ENCODE measurements at places on chromosomes 2 and 18. TPM values are rescaled to one million over a fixed set of nuclear protein-coding genes. Genes with fewer than 3 reads are reported as not detected.
A peak's percentile ranks its signal among the peaks of the same experiment; 100 is the strongest.

- DNase-seq, result no peak
Measured at GRCh38 chr18:64679121-64679520, 530.2 kb upstream of the LINC00305 start.

DNA sequence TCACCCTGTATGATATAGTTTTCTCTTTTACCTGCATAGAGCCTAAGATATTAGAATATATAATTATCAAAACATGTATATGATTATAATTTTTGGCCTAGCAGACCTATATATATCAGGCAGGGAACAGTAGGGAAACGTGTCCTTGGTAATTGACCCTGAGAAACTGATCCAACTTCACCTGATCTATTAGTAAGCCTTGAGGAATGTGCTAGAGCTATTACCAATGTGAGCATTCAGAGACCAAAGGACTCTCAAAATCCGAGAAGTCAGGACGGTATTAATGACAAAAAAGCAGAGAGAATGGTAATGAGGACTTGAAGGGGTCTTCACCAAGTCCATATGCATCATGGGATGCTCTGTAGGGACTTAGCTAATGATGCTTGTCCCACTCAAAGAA, 571.9 kb downstream of the CPS1 start:
- DNase-seq, result no peak

DNA sequence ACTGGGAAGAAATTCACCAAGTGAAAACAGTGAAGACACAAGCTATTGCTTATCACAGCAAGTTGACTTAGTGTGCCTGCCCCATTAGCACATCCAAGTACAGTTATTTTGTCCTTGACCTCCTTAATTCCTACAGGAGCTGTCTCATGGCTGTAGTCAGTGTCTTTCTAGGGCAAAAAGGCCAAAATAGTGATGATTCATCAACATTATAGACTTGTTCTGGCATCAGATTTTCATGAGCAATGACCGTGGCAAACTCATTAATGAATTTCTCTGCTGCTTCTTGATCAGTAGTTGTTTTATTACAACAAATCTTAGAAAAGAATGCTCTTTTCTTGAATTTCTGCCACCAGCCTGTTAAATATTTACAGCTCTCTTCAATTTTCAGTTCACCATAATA, 1169.3 kb upstream of the DDX18 start:
- no peak for DNase-seq

The TUBB8B gene
- polyA plus RNA-seq, result 2.9 TPM

DNA sequence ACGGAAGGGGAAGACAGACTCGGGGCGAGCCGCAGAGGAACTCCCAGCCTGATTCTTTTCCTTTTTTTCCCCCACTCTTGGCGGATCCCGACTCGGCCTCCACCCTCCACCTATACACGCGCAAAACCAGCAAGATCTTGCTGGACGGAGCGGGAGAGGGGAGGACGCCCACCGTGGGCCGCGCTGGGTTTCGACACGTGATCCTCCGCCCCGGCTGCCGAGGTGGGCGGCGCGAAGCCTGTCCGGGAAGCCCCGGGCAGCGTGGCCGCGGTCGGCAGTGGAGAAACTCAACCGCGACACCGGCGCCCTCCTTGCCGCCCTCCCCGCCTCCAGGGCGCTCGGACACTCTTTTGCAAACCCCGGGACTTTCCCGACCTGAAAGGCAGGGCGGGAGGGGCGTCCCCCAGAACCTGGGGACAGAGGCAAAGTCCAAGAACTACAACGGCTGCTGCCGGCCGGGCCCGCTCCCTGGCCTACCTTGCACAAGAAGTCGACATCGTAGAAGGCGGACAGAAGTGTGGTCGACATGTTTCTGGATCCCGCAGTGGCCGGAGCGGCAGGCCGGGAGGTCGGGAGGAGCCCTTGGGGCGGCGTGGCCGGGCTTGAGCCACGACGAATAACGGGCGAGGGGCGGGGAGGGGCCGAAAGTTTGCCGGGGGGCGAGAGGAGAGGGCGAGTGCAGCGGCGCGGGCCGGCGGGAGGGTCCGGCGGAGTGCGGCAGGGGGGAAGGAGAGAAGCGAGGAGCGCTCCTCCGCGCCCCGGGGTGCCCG, 433 bp downstream of the ZFP36L2 start:
- peak; percentile 69 for DNase-seq

The GAL3ST2 gene
- polyA plus RNA-seq, result not detected

The FOXI3 gene
- not detected for polyA plus RNA-seq

The PTMA gene
- polyA plus RNA-seq, result 1,827 TPM

DNA sequence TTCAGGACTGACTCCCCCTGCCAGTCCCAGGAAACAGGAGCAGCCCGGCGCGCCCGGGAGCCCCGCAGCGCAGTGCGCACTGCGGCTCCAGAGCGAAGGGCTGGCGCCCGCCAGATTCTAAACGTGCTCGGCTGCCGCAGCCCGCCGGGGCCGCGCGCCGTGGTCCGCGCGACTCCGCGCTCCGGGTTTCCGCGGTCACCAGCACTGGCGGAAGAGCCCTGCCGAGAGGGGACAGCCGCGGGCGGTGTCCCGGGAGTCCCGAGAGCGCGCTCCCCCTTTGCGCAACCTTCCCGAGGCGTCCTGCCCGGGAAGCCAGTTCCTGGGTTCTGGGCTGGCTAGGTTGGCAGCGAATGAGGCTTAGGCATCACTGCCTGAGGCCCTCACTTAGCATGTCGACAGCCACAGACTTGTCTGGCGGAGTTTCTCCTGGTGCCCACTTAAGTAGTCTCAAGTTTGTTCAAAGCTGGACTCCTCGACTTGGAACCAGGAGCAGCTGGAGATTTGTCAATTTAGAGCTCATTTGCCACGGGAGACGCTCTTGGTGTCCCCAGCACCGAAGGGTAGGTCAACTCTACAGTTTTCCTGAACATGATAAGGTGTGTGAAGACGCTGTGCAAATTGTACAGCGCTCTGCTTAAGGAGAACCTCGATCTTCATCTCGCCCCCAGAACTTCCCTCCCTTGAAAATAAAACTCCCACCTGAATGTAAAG, 1.5 kb upstream of the VSNL1 start:
- DNase-seq, result peak; percentile 78

DNA sequence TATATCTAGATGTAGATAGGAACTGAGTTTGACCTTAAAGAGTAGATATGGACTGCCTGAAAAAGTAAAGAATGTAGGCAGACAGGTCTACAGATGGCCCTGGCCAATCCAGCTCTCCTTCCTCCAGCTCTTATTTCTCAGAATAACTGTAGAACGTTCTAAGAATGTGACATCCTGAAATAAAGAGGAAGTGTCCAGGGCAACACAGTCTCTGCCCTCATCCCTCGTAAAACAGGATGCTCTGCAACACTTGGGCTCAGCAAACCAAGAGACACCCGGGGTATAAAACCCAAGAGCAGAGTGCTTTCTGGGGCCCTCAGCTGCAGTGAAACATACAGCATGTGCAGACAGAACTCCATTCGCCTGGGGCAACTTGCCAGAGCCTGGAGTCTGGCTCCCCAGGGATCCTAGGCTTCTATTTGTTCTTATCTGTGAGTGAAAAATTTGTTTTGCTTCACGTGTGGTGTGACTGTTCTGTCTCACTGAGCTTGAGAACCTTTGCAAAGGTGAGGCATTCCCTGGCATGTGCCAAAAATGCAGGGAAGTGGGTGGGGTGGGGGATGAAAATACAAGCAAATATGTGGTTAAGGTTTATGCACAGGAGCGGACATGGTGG, 401.0 kb downstream of the SETBP1 start:
- DNase-seq, result no peak

GRCh38 chr18:50190926-50191325, 4.0 kb downstream of the MYO5B start:
- DNase-seq, result no peak

- no peak for DNase-seq
Measured at GRCh38 chr2:156518138-156518537, 82.0 kb downstream of the GPD2 start.

DNA sequence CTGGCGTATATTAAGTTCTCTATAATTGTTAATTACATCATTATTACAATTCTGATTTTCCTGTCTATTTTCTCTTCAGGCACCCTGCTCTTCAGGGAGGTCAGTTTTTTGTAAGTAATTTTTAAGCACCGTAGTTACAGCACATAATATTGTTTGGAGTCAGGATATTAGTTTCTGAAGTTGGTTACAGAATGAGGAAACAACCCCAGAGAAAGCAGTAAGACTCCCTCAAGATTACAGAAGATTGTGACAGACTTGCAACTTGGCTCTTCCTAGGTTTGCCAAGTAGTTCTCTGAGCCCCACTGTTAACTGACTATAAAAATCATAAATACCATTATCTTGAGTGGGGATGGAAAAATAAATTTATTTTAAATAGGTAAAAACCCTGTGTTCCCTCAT, 921 bp downstream of the RPE start:
- DNase-seq, result no peak

The SNRPD1 gene
- 15.6 TPM for polyA plus RNA-seq

DNA sequence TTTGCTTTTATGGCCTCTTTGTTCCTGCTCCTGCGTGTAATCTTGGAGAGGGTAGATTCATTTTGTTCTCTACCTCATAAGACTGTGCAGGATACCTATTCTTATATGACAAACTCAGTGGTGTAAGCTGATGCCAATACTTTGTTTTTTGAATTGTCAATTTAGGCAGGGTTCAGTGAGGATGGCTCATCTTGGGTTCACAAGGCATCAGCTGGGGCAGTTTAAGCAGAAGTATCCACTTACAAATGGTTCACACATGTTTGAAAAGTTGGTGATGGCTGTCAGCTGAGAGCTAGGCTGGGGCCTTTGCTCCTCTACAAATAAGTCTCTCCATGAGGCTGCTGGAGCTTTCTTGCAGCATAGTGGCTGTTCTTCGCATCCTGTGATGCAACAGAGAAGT, 920.6 kb upstream of the PIK3C3 start:
- DNase-seq, result no peak

GRCh38 chr2:168037778-168038177, 209.6 kb downstream of the STK39 start:
- DNase-seq, result no peak

The TUBA3E gene
- 0.15 TPM for polyA plus RNA-seq

- no peak for DNase-seq
Measured at GRCh38 chr2:10573709-10574108, 116.1 kb downstream of the NOL10 start.

The SYT4 gene
- polyA plus RNA-seq, result 0.07 TPM

The ACVR1C gene
- polyA plus RNA-seq, result 1.8 TPM

DNA sequence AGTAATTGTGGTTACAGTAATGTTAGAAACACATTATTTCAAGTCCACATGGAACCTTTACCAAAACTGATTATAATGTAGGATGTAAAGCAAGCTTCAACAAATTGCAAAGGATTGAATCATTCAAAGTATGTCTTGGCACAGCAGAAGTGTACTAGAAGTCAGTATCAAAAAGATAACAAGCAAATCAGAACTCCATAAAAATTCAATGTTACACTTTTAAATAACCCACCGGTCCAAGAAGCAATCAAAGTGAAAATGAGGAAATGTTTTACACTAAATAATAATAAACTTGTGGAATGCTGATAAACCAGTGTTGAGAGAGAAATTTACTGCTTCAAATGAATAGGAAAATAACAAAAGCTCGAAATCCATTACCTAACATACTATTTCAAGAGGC, 47.7 kb downstream of the TTC21B start:
- no peak for DNase-seq

- no peak for DNase-seq
Measured at GRCh38 chr2:108612514-108613183, 78.4 kb downstream of the LIMS1 start.

GRCh38 chr18:48074929-48075706, 144.7 kb upstream of the SMAD2 start:
- DNase-seq, result no peak

DNA sequence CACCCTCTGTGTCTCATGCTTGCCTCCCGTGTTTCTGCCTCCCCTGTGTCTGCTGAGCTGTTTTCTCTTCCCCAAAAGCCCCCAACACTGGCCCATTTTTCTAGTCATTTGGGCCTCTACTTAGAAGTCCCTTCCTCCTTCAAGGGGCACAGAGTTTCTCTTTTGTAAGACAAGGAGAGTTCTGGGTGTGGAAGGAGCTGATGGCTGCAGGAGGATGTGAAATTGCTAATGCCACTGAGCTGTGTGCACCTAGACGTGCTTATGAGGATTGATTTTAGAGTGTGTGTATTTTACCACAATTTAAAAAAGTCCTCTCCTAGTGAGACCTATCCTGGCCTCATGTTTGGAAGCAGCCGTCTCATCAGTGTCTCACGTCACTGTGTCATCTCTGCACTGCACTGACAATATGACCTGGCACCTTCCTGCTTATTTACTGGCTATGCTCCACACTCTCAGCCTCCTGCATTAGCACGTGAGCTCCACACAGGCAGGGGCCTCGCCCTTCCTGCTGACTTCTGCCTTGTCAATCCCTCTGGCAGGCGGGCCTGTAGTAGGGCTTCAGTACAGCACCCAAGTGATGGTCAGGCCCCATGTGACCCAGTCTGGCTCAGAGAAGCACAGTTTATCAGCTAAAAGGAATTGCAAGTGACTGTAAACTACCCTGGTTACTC, 8.0 kb upstream of the MBP start:
- DNase-seq, result no peak

The SPR gene
- polyA plus RNA-seq, result 11.9 TPM

DNA sequence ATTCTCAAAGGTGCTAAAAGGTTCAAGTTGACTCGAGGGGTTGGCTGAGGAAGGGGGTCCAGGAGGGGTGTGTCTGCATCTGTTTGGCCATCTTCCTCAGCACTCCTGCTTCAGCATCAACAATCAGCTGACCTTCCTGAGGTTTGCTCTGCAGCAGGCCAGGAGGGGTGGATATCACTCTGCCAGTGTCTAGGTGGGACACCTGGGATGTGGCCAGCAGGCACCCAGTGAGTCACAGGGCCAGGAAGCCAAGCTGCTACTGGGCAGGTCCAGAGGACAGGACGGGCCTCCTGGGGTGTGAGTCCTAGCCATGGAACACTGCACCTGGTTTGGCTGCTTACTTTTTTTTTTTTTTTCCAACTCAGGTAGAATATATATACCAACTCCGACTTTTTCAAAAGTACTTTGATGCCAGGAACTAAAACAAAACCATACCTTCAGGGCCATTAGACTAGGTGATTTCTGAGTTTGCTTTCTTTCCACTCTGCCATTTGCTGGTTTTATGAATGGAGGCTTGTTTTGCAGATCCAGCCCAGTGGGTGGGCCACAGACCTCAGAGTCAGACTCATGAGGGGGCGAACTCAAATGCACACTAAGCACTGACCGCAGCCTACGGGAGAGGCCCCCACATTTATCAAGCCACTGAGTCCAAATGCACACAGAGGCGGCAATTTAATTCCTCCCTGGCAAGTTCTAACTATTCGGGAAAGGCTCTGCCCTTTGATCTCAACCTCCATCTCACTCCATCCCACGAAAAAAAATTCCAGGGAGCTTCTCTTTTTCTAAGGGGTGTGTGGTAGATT, 76.0 kb downstream of the UXS1 start:
- DNase-seq, result no peak

The SERPINB12 gene
- not detected for polyA plus RNA-seq

GRCh38 chr2:9739531-9739964, 103.7 kb upstream of the TAF1B start:
- peak; percentile 68 for DNase-seq

- no peak for DNase-seq
Measured at GRCh38 chr2:205633994-205634393, 48.3 kb upstream of the NRP2 start.

The PCGF1 gene
- polyA plus RNA-seq, result 23.4 TPM

- no peak for DNase-seq
Measured at GRCh38 chr18:49212819-49213218, 247.6 kb downstream of the DYM start.

The KCNS3 gene
- polyA plus RNA-seq, result 1.8 TPM

GRCh38 chr2:222833410-222833809, 27.4 kb upstream of the ACSL3 start:
- DNase-seq, result no peak

GRCh38 chr2:196915507-196916189, 10.9 kb downstream of the PGAP1 start:
- no peak for DNase-seq

Data from ovary (tissue), 10 donors.